ENCODE measurements at places on chromosomes 13 and 19. TPM values are rescaled to one million over a fixed set of nuclear protein-coding genes. Genes with fewer than 3 reads are reported as not detected.

DNA sequence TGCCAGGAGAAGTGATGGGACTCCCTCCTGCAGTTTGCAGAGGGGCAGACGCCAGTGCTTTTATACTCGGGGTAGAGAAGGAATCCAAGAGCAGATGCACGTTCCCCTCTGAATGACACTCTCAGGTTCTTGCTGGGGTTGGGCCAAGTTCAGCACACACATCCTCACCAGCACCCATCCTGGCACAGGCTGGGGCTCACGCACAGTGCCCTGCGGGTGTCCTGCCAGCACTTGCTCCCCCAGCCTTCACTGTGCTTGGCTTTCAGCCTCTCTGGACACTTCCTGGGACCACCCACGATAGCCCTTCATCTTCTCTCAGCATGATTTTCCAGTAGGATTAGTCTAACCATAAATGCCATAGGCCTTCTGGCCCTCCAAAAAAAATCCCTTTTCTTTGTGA, 158.6 kb downstream of the ZNF536 start:
- H3K36me3 ChIP-seq, result no peaks in the 10 kb centered on the region
- H3K4me1 ChIP-seq, result no peaks in the 10 kb centered on the region
- H3K4me3 ChIP-seq, result no peak overlapping the region
- no peaks in the 10 kb centered on the region for H3K27me3 ChIP-seq
- no peak overlapping the region for H3K27ac ChIP-seq

- no peak overlapping the region for H3K27ac ChIP-seq
- H3K36me3 ChIP-seq, result no peaks in the 10 kb centered on the region
- H3K4me1 ChIP-seq, result peaks cover 4% of the 10 kb centered on the region
- no peak for DNase-seq
- no peak overlapping the region for H3K4me3 ChIP-seq
Observed at GRCh38 chr13:50077431-50077830, 62.2 kb downstream of the KCNRG start.

The KLF1 gene
- total RNA-seq, result not detected

- H3K4me3 ChIP-seq, result no peak within 1 kb of the TSS
- peaks cover 22% of the 10 kb centered on the region for H3K27me3 ChIP-seq
- H3K4me1 ChIP-seq, result peaks cover 13% of the 10 kb centered on the region
- H3K36me3 ChIP-seq, result no peaks in the 10 kb centered on the region
Observed at GRCh38 chr19:40217934-40218890, at the start of gene TTC9B. TTC9B (minus strand) TSS chr19:40218384; CDS start chr19:40218381, 3 bp downstream.

The SPC24 gene
- 1.7 TPM for total RNA-seq

DNA sequence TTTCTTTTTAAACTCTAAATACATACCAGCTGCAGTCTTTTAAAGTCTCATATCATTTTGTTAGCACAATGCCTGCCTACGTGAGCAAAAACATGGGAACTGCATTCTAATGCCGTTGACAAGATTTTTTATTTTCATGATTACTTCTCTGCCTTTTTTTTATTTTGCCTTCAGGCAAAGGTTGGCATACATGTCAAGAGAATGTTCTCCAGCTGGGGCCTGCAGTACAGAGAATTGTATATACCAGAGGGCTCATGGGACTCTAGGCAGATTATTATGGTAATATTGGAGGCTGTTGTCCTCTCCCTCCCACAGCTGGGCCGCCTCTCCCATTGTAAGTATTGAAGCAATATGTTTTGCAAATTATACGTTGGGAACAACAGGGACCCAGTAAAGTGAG, 53.9 kb upstream of the OBI1 start:
- H3K36me3 ChIP-seq, result no peaks in the 10 kb centered on the region
- H3K4me3 ChIP-seq, result no peak overlapping the region
- peaks cover 3% of the 10 kb centered on the region for H3K4me1 ChIP-seq
- H3K27ac ChIP-seq, result no peak overlapping the region

DNA sequence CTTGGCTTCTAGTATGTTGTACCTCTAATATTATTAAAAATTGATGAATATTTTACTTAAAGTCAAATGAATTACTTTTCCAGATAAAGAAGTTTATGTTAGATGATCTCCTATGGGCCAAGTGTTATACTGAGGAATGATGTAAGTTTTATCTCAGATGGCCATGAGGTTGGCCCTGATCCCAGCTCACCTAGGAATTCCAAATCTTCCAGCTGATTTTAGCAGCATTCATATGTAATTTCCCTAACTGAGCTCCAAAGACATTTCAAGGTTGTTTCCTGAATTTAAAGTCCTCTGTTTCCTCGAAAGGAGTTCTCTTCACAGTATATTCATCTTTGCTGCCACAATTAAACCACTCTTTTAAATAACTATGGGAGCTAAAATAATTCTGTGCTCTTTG, 1670.4 kb upstream of the SPRY2 start:
- DNase-seq, result no peak
- H3K36me3 ChIP-seq, result no peaks in the 10 kb centered on the region
- H3K4me3 ChIP-seq, result no peak overlapping the region
- no peaks in the 10 kb centered on the region for H3K27me3 ChIP-seq
- no peaks in the 10 kb centered on the region for H3K4me1 ChIP-seq
- no peak overlapping the region for H3K27ac ChIP-seq

The RAB3A gene
- 3.8 TPM for total RNA-seq

GRCh38 chr13:30376426-30377311, 45.6 kb upstream of the UBE2L5 start:
- DNase-seq, result peak; percentile 84
- no peaks in the 10 kb centered on the region for H3K36me3 ChIP-seq
- H3K4me1 ChIP-seq, result peaks cover 56% of the 10 kb centered on the region
- peak overlapping the region; percentile 96 for H3K27ac ChIP-seq

The CYP2A6 gene
- total RNA-seq, result not detected

GRCh38 chr13:64993514-64994164, 2236.5 kb downstream of the PCDH9 start:
- H3K27me3 ChIP-seq, result no peaks in the 10 kb centered on the region
- H3K27ac ChIP-seq, result no peak overlapping the region
- H3K36me3 ChIP-seq, result no peaks in the 10 kb centered on the region

GRCh38 chr19:28710278-28710677, 502.7 kb downstream of the UQCRFS1 start:
- peaks cover 5% of the 10 kb centered on the region for H3K27me3 ChIP-seq
- H3K27ac ChIP-seq, result no peak overlapping the region
- DNase-seq, result no peak
